ENCODE measurements at places on chromosomes 11 and 22. TPM values are rescaled to one million over a fixed set of nuclear protein-coding genes. Genes with fewer than 3 reads are reported as not detected.

The NXPE4 gene
- total RNA-seq: not detected

The SAA4 gene
- not detected for total RNA-seq

The OR4D5 gene
- not detected for total RNA-seq

The CCDC90B gene
- total RNA-seq: 76.1 TPM

The SEC14L2 gene
- 12.7 TPM for total RNA-seq

The ALDH3B2 gene
- total RNA-seq: 0.15 TPM

The GNG3 gene
- total RNA-seq: not detected

The C11orf86 gene
- not detected for total RNA-seq

The KCNQ1OT1 gene
- total RNA-seq: 5.0 TPM

The LRRC56 gene
- total RNA-seq: 0.73 TPM

The TBX10 gene
- not detected for total RNA-seq

The TRIM6 gene
- 9.7 TPM for total RNA-seq

The ARHGAP20 gene
- total RNA-seq: 13.8 TPM

The OR52E8 gene
- total RNA-seq: not detected

The PCF11 gene
- 29.6 TPM for total RNA-seq

The RHOD gene
- total RNA-seq: 20.2 TPM

The LRRC10B gene
- total RNA-seq: not detected

The KCNJ1 gene
- under 0.01 TPM for total RNA-seq

The KRTAP5-10 gene
- not detected for total RNA-seq

The PGM2L1 gene
- total RNA-seq: 2.6 TPM

The OR5A1 gene
- total RNA-seq: not detected

The C22orf31 gene
- 0.15 TPM for total RNA-seq

The GLYATL1 gene
- total RNA-seq: 1.2 TPM

The PIH1D2 gene
- 1.5 TPM for total RNA-seq

The CHST1 gene
- 0.15 TPM for total RNA-seq

The RFPL1 gene
- total RNA-seq: not detected

The EIF3D gene
- 486 TPM for total RNA-seq

The MS4A4A gene
- total RNA-seq: under 0.01 TPM

The BTBD18 gene
- not detected for total RNA-seq

The NAALADL1 gene
- 38.2 TPM for total RNA-seq

The FOLR3 gene
- 1.3 TPM for total RNA-seq

The SHANK3 gene
- total RNA-seq: 1.5 TPM

The UBQLN3 gene
- total RNA-seq: 0.15 TPM

The MRGPRX3 gene
- total RNA-seq: not detected

The F2 gene
- not detected for total RNA-seq

All from smooth muscle cell of trachea (primary cell).